Activated CD4-positive, alpha-beta T cell treated with anti-CD3 and anti-CD28 coated beads, Interleukin-2, Interleukin-4, amounts not matched to agents 100 ng/mL and 50 ng/mL, durations not matched to agents 16 hours and 8 hours (primary cell): ENCODE measurements at places on chromosomes 16 and 17.
A peak's percentile ranks its signal among the peaks of the same experiment; 100 is the strongest.

DNA sequence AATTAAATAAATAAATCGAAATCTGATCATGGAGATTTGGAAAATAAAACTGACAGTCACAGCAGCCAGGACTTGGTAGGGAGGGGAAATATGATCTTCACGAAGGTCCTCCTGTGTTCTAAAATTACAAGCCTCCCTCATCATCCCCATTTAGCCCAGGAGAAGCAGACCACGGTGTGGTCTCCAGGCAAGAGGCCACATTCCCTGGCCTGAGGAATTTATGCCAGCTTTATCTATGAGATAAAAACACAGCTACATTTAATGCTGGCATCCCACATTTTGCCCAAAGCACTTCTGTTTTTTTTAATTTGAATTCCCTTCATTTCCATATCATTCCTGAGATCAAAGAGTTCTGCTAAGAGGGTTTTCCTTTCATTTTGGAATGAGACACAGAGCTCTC lies 43.2 kb downstream of the ABCC12 start:
- DNase-seq: no peak

DNA sequence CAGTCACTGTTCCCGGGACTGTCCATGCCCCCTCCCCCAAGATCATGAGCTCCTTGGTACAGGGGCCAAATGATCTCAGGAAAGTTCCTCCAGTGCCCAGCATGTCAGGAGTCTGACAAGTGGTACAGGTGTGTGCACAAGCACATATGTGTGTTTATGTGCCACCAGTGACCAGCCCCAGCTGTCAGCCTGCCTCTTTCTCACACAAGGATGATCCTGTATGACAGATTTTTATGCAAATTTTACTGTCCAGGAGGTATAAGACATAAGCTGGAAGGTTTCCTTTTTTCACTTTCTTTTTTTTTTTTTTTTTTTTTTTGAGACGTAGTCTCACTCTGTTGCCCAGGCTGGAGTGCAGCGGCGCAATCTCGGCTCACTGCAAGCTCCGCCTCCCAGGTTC lies 31.4 kb upstream of the GFOD2 start:
- DNase-seq: no peak

- no peak for DNase-seq
Measured at GRCh38 chr17:44487170-44487569, 16.0 kb downstream of the GPATCH8 start.

- no peak for DNase-seq
Measured at GRCh38 chr17:78753316-78754250, 28.5 kb downstream of the CYTH1 start.

DNA sequence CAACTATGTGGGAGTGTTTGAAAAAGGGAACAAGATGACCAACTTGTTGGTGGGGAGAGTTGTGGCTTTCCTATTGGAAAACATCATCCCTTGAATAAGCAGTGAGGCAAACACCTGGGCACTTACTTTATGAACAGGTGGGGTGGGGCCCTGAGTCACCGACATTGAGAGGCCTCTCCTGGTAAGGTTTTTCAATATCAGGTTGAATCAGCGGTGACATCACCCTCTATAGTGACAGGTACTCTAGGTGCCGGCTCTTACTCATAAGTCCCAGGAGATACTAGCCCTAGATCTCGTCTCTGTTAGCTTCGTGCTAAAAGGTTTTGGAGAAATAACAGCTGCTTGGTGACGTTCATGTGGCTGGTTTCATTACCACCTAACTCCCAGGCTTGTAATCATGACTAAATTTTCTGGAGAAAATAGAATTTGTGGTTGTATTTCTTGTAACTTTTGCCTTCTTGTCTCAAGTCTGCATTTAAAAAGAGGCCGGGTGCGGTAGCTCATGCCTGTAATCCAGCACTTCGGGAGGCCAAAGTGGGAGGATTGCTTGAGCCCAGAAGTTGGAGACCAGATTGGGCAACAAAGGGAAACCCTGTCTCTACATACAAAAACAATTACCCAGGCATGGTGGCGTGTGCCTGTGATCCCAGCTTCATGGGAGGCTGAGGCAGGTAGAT lies 19.3 kb downstream of the CDH1 start:
- peak; percentile 90 for DNase-seq

GRCh38 chr16:78252757-78253156 lies 153.3 kb downstream of the WWOX start:
- no peak for DNase-seq

DNA sequence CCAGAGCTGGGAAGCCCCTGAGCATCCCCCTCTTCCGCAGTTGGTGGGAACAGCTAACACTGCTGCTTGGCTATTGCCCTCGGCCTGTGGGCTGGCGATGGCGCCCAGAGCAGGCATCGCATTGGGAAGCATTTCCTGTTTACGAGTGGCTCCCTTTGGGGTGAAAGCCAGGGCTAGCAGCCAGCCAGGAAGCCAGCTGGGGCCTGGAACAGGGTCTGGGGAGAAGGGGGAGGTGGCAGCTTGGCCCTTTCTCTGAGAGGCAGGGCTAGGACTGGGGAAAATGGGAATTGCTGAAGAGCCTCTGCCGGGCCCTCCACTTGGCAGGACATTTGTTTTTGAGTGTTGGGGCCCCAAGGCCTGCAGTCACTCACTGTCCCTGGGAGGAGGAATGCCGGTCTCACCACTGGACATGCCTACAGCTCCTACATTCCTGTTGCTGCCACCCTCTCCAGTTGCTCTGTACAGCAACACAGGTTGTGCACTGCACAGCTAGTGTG lies 2.4 kb upstream of the MTSS2 start:
- DNase-seq: no peak

DNA sequence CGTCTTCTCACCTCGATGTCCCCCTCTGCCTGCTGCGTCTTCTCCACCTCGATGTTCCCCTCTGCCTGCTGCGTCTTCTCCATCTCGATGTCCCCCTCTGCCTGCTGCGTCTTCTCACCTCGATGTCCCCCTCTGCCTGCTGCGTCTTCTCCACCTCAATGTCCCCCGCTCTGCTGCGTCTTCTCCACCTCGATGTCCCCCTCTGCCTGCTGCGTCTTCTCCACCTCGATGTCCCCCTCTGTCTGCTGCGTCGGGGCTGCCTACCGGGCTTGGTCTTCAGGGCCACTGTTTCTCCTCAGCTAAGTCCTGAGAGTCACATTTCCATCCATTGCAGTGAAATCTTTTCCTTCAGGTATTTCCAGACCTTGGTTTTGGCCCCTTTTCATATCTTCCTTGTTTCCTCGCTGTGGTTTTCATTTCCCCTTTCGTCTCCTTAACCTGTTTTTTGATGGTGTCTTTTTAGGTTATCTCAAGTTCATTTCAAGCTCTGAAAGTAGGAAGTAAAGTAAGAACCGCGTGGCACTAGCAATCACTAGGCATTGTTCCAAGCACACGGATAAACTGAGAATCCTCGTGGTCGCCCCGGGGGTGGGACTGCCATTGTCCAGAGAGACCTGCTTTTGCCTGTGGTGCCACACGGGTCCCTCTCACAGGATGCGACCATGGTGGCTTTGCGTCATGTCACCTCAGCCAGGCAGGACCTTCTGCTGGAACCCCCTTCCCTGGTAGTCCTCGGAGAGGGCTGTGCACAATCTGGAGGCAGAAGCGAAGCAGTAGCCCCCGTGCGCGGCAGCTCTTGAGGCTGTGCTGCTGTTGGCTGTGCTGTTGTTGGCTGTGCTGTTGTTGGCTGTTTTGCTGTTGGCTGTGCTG lies 9.5 kb upstream of the ZNF750 start:
- no peak for DNase-seq

- DNase-seq: no peak
Measured at GRCh38 chr17:17551361-17551760, 40.1 kb downstream of the PEMT start.
